ENCODE measurements at places on chromosomes 16 and 17.

GRCh38 chr16:57518520-57518919 lies 17.9 kb downstream of the CCDC102A start:
- DNase-seq: no peak

- no peak for DNase-seq
These were observed 15.9 kb downstream of the TANC2 start for GRCh38 chr17:62981933-62982332.

DNA sequence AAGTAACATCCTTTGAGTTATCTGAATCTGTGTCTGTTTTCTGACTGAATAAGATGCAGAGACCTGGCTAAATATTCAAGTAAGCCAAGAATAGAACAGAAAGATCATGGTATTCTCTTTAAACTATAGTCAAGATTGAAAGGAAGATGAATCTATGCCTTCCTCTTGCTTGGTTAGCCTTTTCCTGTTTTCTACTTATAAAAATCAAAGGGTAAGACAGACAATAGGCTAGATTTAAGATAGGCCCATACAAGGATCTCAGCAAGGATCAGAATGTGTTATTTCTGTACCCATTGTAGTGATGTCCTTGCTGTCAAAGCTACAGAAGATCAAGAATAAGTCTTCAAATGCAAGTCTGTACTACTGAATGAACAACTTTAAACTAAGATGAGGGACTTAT lies 7.0 kb upstream of the CDR2 start:
- no peak for DNase-seq

DNA sequence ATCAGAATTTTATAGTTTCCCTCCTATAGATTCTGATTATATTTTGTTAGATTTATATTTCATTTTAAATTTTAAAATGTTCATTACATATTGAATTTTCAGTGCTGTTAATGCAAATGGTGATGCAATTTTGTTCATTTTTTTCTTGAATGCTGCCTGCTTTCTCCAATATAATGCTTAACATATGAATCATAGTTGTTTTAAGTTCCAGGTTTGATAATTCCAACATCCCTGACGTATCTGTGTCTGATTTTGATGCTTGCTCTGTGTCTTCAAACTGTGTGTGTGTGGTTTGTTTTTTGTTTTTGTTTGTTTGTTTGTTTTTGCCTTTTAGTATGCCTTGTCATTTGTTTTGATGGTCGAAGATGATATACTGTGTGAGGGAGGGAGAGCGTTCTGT lies 134.7 kb upstream of the ELAC2 start:
- DNase-seq: no peak

DNA sequence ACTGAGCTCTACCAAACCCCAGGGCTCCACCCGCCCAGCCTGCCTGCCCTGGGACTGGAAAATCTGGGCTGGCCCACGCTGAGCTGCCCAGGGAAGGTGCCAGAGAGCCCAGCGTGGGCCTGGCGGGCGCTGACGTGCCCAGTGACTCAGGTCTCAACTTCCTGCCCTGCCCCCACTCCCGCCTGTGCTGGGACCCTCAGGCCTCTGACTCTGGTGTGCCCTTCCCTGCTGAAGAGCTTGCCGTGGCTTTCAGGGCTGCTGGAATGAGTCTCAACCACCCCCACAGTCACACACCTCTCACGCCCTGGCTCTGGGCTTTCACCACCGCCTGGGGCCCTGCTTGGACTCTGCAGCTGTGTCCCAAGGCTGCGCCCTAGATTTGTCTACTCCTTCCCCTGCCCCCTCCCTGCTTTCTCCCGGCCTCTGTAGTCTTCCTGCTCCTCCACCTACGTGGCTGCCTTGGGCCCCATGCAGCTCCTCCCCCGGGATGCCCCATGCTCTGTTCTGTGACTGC lies 10.4 kb downstream of the LLGL1 start:
- no peak for DNase-seq

GRCh38 chr16:20949660-20950059 lies 49.1 kb downstream of the LYRM1 start:
- no peak for DNase-seq

DNA sequence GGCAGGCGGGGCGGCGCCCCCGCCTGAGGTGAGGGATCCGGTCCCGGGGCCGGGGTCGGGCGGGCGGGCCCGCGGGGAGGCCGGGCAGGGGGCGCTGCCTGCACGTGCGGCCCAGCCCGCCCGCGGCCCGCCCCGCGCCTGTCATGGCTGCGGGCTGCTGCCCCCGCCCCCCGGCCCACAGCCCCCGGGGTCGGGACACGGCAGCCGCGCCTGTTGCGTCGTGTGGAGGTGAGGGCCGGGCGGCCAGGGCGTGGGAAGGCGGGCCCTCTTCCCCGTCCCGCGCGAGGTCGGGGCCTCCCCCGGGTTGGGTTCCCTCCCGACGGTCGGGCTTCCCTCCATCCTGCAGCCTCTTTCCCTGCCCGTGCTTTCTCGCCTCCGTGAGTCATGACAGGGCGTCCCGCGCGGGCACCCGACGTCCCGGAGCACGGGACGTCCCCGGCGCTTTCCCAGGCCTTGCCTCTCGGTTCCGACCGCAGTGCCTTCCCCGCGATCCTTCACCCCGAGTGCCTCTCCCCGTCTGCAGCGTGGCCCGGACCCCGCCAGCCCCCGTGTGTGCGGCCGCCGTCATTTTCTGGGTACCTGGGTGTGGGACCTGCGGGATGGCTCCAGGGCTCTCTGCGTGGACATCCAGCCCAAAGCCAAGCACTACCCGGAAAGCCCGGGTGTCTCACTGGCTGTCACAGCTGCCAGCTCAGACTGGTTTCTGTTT lies 76.7 kb downstream of the CHD9 start:
- DNase-seq: no peak

GRCh38 chr16:23858542-23858941 lies 22.8 kb downstream of the PRKCB start:
- no peak for DNase-seq

GRCh38 chr16:12339686-12340085 lies 363.2 kb downstream of the SNX29 start:
- DNase-seq: no peak

DNA sequence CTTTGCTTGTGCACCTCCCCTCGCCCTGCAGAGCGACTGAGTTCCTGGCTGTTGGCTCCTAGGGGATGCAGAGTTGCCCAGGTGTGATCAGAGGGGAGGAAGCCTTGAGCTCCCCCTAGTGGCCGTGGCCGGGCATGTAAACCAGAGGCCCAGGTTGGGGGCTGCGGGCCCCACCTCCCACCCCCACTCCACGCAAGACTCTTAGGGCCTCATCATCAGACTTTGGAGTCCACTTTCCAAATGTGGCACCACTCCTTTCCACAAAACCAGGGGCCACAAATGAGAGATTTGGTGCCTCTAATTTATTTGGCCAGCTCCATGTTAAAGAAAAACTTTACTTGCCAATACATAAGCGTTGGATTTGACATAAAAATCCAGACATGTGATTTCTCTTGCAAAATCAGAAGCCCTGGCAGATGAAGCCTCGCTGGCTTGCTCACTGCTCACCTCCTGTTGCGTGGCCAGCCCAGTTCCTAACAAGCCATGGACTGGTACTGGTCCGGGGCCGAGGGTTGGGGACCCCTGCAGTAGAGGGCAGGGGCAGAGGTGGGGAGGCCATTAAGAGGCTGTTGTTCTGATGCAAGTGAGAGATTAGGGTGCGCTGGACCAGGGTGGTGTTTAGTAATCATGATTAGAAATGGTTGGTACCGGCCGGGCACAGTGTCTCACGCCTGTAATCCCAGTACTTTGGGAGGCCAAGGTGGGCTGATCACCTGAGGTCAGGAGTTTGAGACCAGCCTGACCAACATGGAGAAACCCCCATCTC lies 28.7 kb upstream of the GAS7 start:
- DNase-seq: peak; percentile 1

GRCh38 chr16:70678898-70679670 lies 6.8 kb downstream of the MTSS2 start:
- no peak for DNase-seq

GRCh38 chr17:78131172-78132083 lies 857 bp downstream of the TMC8 start:
- DNase-seq: no peak

GRCh38 chr16:81493755-81494433 lies 49.3 kb downstream of the CMIP start:
- DNase-seq: no peak

DNA sequence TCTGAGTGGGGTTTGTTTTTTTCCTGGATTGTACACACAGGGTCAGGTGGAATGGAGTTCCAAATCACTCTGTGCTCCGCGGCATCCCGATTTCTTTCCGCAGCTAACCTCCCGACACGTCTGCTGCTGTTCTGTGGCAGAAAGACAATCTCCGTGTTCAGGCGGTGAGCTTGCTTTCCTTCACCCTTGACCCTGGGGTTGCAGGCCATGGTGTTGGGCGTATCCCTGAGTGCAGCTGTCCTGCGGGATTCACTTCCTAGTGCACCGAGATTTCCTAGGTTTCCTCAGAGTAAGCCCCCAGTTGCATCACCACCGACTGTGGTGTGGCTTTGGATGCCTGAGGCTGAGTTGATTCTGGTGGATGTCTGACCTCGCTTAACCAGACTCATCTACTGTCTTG lies 7.8 kb upstream of the ARL6IP1 start:
- DNase-seq: no peak

Data from NCI-H1105 (cell line).